ENCODE measurements at places on chromosomes 12 and 14.

- no peak for DNase-seq
These were observed 15.3 kb downstream of the P2RX2 start for GRCh38 chr12:132633901-132634300.

DNA sequence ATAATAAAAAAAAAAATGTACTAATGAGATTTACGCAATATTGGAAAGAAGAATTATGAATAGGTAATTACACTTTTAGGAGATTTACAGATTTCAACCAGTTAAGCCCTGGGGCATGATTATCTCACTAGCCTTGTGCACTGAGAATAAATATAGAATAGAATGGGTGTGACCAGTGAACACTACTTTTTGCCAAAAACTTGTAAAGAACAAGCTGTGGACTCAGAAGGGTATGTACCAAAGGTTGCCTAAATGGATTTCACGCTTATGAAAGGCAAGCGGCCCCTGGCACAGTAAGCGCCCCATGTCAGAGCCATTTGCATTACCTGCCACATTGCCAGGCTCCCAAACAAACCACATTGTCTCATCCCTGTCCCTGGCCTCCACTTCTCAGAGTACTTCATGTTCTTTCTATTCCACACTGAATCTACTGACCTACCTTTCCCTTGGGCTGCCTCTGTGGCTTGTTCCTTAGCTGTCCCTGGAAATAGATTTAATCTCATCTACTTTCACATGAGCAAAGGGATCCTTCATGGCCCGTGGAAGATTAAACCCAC is 170.6 kb upstream of the DIO2 start:
- no peak for DNase-seq

DNA sequence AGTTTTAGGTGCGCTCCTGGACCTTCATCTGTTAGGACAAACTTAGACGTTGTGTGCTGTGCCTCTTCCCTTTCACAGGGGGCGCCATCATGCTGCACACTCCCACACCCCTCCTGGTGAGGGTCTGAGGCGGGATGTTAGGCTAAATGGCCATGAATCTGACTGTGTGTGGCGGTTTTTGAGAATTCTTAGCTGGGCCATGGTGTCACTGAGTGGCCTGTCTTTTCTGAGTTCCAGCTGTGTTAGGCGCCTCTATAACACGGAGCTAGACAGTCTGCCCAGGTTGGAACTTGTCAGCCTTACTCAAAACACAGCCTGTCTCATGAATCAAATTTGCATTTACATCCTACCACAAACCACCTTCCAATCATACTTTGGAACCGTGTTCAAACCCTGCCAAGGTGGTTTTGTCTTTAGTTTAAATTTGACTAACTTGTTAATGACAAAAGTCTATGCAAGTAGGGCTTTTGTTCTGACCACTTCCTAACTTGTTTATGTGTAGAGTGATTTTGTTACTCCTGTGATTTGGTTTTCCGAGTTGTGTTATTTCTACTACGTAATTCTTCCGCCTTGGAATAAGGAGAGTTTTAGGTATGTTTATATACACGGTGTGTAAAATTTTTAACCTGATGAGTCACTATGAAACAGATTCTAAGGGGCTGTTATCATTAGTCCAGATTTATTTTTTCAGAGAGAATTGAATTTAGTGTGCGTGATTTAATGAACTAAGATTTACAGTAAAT is 19.6 kb downstream of the ACVR1B start:
- DNase-seq, result no peak

DNA sequence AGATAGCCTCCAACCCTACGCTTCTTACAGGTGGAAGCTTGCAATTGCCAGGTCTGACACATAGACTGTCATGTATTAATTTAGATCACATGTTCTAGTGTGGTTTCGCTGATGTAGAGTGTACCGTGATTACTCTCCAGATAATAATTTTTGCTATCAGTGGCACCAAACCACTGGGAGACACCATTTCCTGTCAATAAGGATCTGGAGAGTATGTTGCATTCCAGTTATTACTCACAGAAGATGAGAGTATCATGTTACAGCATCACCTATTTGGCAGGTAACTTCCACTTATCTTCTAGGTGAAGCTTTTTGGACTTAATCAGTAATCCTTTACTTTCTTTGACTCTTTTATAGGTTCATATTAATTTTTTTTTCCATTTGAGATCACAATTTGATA is 147.2 kb downstream of the HELB start:
- no peak for DNase-seq

DNA sequence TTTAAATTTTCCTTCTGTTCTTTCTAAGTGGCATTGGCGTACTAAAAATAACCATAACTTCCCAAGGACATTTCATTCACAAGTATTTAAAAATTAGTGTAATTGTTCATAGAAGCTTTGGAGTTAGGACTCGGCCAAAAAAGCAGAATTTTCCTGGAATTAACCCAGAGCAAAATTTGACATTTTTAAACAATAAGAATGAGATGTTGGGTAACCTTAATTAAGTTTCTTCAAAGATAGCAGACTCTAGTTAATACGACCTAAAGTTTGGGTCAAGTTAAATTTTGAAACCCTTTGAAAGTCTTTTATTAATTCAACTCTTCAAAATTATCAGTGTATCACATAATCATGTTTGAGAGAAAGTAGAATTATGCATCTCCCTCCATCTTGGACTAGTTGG is 118.3 kb downstream of the AKAP6 start:
- no peak for DNase-seq

DNA sequence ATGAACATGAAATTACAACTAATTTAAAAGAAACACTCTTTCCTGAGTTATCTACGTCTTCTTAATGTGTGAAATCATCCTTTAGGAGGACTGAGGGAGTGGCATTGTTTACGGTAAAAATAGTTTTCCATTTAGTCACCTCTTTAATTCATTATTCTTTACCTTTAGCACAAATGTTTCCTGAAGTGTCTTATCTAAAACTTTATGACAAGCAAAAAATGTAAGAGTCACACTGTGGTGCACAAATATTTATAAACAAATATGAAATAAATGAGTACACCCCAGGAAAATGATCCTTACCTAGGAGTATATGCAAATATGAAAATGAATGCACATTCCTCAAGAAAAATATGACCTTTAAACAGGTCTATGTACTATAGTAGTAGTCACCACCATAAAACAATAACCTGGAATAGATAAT is 104.6 kb downstream of the PTPRR start:
- no peak for DNase-seq

GRCh38 chr12:118436002-118436730 is 59.8 kb downstream of the SUDS3 start:
- DNase-seq, result no peak

DNA sequence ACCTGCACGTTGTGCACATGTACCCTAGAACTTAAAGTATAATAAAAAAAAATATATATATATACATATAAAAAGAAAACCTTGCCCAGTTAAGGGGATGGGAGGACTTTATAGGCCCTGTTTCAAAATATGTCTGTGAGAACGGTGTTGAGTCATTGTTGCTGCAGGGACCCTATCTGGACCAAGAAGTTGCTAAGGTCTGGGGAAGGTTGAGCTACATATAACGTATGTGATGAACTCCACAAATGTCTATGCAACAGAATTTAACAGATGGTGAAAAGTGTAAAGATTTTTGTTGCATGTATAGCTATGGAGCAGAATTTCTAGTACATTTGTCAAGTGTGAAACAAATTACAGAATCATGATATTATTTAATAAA is 59.7 kb downstream of the TBC1D30 start:
- no peak for DNase-seq

- no peak for DNase-seq
These were observed 122.0 kb downstream of the RAD51B start for GRCh38 chr14:67941456-67942018.

DNA sequence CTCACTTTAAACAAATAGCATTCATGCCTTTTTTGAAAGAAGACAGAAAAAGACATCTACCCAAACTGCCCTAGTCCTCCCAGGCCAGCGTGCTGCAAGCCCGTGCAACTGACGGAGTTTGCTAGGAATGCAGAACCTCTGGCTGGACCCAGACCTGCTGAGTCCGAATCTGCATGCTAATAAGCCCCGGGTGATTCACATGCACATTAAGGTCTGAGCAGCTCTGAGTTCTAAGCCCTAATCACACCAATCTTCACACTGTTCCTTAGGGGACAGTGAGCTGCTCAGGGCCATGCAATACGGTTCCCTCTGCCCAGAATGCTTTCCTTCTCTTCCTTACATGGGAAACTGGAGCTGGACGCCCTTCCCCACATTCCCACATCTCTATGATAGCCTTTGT is 25.2 kb downstream of the HAL start:
- no peak for DNase-seq

DNA sequence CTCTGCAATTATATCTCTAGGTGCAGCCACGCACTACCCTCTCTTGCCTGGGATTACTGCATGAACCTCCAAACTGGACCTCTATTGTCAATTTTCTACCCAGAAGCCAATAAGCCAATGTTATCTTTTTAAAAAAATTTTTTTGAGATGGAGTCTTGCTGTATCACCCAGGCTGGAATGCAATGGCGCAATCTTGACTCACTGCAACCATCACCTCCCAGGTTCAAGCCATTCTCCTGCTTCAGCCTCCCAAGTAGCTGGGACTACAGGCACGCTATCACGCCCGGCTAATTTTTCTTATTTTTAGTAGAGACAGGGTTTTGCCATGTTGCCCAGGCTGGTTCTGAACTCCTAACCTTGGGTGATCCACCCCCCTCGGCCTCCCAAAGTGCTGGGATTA is 11.2 kb upstream of the PXN start:
- no peak for DNase-seq

- no peak for DNase-seq
These were observed 11.8 kb downstream of the HNRNPC start for GRCh38 chr14:21257394-21257909.

- DNase-seq, result no peak
These were observed 85.1 kb upstream of the NID2 start for GRCh38 chr14:52153939-52154338.

GRCh38 chr12:32115404-32116104 is 8.9 kb downstream of the BICD1 start:
- no peak for DNase-seq

GRCh38 chr14:86973177-86973576 is 1019.8 kb downstream of the GALC start:
- DNase-seq, result no peak

DNA sequence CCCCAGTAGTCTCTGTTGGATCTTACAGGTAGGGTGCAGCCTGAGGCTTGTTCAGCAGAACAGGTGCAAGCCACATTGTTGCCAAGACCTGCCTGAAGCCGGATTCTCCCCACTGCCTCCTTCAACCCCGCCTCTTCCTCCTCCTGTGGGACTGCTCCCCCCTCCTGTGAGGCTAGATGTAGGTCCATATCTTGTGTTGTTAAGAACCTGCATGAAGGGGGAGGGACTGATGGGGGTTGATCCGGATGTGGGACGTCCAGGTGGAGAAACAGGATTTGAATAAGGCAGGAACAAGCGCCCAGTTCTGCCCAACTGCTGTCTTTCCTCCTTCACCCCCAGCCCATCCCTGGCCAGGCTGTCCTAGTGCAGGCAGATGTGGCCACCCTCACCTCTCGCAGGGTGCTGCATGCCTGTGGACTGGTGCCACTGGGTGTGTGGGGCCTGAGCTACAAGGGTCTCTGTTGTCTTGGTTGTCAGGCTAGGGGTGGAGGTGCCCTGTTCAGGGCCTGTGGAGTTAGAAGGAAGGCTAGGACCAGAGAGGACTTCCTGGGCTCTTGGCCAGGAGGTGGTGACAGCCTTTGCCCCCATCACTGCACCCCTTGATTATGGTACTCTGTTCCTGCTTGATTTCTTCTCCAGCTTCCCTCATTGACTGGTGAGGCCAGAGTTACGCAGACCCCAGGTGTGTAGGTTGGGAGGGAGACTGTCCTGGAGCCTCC is 1.4 kb downstream of the NR4A1 start:
- peak; percentile 29 for DNase-seq

DNA sequence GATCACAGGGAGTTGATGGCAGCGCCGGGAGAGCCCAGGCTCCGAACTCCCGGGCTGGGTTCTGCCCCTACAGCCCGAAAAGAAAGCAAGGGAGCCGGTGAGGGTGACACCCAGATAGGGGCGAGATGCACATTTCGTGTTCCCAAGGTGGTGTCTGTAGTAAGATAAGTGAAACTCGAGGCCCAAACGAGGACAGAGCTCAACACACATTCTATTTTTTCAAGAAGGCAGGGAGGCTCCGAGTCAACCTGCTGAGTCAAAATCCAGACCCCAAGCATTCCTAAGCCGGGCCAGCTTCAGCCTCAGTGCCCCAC is 24.2 kb upstream of the YY1 start:
- DNase-seq, result no peak

GRCh38 chr12:92543840-92544239 is 158.9 kb upstream of the PLEKHG7 start:
- DNase-seq, result no peak

GRCh38 chr14:65373671-65374039 is 38.9 kb upstream of the FUT8 start:
- DNase-seq, result no peak

DNA sequence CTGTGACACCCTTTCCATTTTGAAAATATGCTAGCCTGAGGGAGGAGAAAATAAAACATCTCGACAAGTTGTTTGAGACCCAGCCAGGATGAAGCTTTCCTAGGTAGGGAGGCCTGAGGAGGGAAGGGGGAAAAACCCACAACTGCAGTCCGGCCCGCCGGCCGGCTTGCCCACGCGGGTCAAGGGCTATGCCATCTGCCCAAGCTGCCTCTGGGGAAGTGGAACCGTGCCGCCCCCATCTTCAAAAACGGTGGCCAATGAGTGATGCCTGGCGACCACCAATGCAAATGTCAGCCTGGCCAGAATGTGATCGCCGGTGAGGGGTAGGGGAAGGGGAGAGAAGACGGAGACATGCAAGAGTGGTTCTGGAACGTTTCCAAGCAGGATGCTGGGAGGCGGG is 263.5 kb upstream of the ALG10B start:
- DNase-seq, result no peak

DNA sequence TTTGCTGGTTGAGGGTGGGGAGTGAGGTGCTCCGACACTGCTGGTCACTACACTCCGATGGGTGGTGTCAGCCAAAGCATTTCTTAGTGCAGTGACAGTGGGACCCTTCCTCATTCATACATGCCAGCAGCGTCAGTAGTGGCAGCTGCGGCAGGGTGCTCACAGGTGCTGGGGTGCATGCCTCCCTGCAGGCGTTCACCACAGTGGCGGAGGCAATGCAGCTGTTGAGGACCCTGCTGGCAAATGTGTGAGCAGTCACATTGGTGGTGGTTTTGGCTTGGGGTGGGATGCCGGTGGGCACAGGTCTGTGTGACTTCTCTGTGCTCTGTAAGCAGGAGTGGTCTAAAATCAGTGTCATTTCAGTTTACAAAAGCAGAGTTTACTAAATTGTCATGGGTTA is 464.6 kb downstream of the FUT8 start:
- DNase-seq, result no peak

GRCh38 chr12:84507956-84508850 is 404.4 kb downstream of the SLC6A15 start:
- DNase-seq, result no peak

- DNase-seq, result no peak
These were observed 203.7 kb downstream of the PPM1H start for GRCh38 chr12:62731055-62731820.
